ENCODE measurements at places on chromosomes 2 and 18.

DNA sequence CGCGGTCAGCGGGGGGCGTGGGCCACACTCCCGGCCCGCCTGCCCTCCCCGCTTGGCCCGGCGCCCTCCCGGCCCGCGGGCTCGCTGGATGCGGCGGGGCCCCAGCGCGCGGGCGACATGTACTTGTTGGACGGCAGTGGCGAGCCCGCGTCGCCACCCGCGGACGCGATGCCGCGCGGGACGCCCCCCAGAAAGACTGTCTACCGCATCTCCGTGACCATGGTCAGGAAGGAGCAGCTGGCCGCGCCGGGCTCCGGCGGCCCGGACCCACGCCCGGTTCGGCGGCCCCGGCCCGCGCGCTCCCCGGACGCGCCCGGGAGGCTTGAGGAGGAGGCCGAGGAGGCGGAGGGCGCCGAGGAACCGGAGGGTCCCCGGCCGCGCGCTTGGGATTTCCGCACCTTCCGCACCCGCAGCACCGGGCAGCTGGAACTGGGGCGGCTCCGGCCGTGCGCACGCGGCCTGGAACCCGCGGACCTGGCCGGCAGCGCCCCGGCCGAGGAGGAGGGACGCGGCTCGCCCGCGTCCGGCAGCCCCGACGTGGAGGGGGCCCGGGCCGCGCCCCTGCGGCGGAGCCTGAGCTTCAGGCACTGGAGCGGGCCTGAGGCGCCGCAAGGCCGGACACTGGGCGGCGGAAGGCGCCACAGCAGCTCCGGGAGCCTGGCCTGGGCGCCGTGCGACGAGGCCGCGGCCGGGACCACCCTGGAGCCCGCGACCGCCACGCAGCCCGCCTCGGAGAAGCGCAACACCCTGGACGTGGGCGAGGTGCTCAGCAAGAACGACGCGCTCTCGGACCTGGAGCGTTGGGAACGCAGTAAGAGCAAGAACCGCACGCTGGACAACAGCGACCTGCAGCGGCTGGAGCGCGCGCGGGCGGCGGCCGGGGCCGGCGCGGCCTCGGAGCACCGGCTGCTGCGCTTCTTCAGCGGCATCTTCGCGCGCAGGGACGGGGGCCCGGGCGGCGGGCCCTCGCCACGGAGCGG, 176.4 kb downstream of the AGAP1 start:
- DNase-seq: peak; percentile 37

- peak; percentile 10 for DNase-seq
These were observed 1026.2 kb upstream of the ZEB2 start for GRCh38 chr2:145546091-145546490.

GRCh38 chr2:3672861-3673678, 15.1 kb downstream of the ALLC start:
- DNase-seq: no peak

GRCh38 chr2:68861330-68861729, 9.9 kb downstream of the BMP10 start:
- DNase-seq: no peak

Data from hematopoietic multipotent progenitor cell treated with erythropoietin and hydrocortisone succinate and interleukin-3 and kit ligand, for 8 days (in vitro differentiated cells).